Activated T-cell treated with anti-CD3 and anti-CD28 coated beads for 48 hours (primary cell): ENCODE measurements at places on chromosomes 7 and 10.
A peak's percentile ranks its signal among the peaks of the same experiment; 100 is the strongest.

- no peak for DNase-seq
Observed at GRCh38 chr7:37482953-37483352, 34.3 kb upstream of the ELMO1 start.

DNA sequence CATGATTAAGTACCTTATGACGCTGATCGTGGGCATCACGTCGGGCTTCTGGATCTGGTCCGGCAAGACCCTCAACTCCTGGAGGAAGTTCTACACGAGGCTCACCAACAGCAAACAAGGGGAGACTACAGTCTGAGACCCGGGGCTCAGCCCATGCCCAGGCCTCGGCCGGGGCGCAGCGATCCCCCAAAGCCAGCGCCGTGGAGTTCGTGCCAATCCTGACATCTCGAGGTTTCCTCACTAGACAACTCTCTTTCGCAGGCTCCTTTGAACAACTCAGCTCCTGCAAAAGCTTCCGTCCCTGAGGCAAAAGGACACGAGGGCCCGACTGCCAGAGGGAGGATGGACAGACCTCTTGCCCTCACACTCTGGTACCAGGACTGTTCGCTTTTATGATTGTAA is 2.5 kb downstream of the FZD1 start:
- DNase-seq: no peak

DNA sequence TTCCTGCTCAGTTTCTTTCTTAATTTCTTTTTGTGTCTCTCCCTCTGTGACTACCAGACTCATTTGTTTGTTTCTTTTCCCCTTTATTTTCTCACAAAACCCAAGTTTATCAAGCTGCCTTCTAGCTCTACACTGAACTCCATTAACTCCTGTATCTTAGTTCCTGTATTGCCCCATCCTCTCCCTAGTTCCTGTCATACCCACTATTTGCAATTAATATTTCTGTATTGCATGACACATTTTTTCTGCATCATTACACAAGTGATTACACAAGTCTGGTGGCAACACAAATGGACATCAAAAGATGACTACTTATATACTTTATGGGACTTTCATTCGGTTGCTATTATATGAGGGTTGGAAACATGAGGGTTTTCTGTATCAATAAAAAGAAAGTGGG is 26.9 kb upstream of the OR9A4 start:
- no peak for DNase-seq

- DNase-seq: no peak
Observed at GRCh38 chr10:123995461-123996131, 97.8 kb downstream of the CHST15 start.

GRCh38 chr10:13376297-13376696 is 28.2 kb upstream of the SEPHS1 start:
- no peak for DNase-seq

DNA sequence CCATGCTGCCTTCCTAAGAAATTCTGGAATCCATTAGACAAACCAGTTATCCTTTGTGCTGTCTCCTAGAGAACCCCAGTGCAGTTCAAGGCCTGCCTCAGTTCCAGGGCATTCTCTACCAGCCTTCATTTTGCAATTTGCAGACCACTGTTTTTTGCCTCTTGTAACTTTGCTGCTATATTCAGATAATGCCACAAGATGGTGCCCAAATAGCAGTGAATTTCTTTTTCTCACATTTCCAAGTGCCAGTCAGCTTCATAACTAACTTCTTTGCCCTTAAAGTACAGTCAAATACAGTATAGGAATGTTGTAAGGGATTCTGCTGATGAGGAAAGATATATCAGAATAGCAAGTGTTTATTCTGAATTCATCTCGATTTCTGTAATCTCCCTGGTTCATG is 25.2 kb downstream of the LOXL4 start:
- no peak for DNase-seq

DNA sequence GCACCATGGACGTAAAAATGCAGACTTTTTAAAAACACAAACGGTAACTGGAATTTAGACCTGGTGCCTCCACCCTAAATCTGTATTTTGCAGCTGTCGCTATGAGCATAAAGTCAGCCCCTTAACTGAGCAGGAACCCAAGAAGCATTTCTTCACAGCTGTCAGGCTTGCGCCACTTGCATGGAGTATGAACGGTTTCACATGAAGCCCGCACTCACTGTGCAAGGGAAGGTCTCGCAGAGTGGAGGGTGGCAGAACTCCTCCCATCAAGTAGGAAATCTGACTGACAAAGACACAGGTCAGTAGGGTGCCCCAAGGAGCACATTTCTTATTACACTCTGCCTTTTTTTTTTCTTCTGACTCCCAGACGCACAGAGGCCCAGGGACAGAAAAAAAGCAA is 58.5 kb downstream of the ELMO1 start:
- no peak for DNase-seq

GRCh38 chr10:70271996-70272924 is 11.5 kb downstream of the NPFFR1 start:
- DNase-seq: no peak

DNA sequence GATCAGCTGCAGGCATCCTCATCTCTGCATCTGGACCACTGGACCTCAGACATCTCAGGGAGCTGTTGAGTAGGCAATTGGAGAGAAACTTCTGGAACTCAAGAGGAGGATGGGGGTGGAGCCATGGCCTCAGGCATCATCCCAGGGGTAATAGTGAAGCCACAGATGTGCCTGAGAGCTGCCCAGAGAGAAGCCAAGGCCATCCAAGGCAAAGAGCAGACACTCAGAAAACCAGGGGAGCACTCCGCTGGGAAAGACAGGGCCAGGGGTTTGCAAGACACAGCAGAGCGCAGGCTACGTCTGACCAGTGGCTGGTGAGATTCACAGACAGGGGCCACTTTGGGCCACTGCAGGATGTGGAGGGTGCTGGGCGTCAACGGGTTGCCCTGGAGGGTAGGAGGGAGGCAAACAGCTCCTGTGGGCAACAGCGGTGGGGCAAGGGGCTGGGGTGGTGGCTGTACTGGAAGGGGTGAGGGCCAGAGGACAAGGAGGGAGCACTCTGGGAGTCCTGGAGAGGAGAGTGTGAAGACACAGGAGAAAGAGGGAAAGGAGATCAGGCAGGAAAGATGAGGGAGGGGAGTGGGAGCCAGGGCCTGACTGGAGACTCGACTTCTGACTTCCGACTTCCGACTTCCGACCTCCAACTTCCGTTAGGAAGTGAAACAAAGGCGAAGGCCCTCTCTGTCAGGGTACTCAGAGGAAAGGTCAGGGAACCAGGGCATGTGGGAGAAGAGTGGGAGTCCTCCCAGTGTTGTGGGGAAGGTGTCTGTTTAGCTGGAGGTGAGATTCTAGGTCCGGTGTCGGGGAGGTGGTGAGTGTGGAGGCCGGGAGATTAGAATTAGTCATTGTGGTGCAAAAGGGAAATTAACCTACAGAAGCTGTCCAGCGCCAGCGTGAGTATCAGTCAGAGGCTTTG is 69.7 kb upstream of the ANTXRL start:
- DNase-seq: no peak

GRCh38 chr7:142901426-142902259 is 16.1 kb upstream of the TRPV6 start:
- no peak for DNase-seq

DNA sequence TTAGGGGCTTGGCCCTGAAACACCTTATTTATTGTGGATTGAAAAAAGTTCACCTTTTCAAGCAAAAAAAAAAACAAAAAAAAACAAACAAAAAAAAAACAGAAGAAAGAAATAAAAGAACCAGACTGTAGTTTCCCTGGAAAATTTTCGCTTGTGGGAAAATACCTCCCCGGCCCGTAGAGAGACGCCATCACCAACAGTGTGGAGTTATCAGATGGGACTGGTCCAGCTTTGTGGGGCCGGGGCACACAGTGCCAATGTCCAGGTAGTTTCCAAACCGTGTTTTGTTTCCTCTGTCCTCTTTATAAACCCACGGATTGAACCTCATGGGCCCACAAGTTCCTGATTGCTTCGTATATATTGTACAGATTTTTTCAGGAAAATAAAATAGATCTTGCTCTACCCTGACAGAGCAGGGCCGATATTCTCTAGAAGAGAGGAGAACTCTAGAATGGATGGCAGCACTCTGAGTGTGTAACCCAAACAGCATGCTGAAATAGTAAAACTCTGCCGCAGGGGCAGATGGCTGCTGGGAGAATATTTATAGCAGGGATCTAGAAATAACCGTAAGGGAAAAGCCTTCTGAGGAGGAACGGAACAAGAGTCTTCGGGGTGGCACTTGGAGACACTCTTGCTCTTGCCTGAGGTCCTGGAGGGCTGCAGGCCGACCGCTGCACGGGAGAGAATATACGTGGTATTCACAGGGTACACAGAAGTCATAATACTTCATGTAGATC is 241.0 kb downstream of the FRMD4A start:
- no peak for DNase-seq

DNA sequence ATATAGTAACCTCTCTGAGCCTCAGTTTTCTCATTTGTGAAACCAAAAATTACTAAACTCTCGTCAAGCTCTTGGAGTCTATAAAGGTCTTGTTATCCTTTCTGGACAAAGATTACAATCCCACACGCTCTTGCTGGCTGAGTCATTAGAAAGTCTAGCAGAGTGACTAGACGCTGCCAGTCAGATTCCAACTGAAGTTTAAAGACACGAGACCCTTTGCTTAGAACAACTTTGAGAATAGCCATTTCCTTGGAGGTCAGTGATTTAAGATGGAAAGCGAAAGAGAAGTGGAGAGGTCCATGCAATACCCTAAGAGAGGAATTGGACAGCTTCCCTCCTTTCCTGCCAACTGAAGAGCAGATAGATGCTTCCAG is 119.5 kb downstream of the APBB1IP start:
- no peak for DNase-seq

DNA sequence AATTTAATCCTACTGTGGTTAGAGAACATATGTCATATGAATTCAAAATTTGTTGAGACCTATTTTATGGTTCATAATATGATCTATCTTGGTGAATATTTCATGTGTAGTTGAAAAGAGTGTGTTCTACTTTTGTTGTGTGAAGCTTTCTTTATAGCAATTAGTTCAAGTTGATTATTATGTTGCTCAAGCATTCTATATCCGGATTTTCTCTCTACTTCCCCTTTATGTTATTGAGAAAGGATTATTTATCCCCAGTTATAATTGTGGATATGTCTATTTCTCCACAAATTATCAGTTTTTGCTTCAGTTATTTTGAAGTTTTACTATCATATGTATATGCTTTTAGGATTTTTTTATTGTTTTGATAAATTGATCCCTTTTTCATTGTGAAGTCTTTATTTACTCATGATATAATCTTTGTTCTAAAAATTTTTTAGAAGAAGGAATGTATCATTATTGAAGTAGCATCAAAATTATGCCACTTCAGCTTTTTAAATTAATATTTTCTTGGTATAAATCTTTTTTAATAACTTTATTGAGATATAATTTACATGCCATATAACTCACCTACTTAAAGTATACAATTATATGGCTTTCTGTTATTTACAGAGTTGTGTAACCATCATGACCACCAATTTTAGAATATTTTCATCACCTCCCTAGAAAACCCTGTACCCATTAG is 12.0 kb upstream of the MEST start:
- DNase-seq: no peak

- DNase-seq: peak; percentile 53
Observed at GRCh38 chr7:129989466-129989865, 36.7 kb upstream of the UBE2H start.

DNA sequence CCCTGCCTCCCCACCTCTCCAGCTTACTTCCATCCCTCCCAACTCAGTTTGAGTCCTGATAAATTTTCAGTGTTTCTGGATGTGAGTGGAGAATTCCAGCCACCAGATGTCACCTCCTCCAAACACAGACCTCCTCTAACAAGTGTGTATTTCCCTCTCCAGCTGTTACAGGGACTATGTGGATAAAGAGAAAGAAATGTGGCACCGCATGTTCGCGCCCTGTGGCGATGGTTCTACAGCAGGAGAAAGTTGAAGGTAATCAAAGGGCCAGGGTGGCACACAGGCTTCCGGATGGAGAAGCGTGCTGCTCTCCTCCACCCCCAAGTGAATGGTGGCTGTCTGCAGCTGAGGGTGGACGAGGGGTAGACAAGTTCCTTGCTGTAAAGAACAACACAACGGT is 14.7 kb downstream of the FKBP6 start:
- DNase-seq: no peak

DNA sequence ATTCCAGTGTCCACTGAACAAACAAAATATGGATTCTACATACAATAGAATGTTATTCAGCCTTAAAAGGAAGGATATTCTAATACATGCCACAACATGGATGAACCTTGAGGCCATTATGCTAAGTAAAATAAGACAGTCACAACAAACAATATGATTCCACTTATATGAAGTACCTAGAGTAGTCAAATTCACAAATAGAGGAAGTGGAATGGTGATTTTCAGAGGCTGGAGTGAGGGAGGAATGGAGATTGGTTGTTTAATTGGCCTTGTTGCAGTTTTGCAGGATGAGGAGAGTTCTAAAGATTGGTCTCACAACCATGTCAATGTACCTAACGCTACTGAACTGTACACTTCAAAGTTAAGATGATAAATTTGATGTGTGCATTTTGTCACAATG is 119.6 kb downstream of the CHN2 start:
- no peak for DNase-seq

- no peak for DNase-seq
Observed at GRCh38 chr7:55199418-55199817, 165.7 kb upstream of the LANCL2 start.

DNA sequence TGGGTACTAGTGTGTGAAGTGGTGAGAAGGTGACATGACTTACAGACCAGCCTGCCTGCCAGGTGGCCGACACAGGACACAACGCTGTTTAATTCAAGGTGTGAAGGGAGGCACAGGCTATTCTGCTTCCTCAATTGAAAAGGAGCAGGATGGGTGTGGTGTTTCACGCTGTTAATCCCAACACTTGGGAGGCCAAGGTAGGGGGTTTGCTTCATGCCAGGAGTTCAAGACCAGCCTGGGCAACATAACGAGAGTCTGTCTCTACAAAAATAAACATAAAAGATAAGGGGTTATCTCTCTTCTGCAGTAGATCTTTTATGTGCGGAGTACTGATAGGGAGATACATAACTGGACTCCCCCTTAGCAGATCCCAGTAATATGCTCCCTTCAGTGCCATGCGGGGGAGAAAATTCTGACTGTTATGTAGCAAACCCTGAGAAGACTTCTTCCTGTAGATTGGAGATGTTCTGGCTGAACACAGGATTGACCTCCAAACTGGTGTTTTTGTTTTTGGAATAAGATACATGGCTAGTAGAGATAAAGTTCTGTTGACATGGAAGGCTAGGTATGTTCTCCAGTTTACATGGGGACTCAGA is 63.2 kb downstream of the CCNY start:
- no peak for DNase-seq

DNA sequence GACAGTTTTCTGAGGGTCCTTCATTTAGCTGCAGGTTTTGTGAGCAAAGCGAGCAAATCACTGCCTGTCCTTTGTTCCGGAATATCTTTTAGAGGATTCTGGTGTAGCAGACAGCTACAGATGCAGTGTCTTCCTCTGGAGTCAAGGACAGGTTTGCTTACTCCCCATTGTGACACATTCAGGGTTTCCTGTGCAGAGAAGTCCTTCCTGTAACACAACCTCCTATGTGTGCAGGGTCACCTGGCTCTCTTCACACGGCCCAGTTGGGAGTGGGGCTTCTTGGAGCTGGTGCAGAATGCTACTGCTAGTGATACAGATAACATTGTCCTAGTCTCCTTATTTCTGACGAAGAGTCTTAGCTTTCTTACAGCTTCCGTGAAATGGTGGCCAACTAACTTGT is 47.9 kb downstream of the RBM33 start:
- no peak for DNase-seq

GRCh38 chr10:64368298-64368697 is 847.1 kb downstream of the REEP3 start:
- no peak for DNase-seq
